Fibroblast of lung (primary cell): ENCODE measurements at places on chromosomes 13 and 19. TPM values are rescaled to one million over a fixed set of nuclear protein-coding genes. Genes with fewer than 3 reads are reported as not detected.

GRCh38 chr13:76864259-76864658 lies 21.9 kb downstream of the KCTD12 start:
- no peak for DNase-seq

- no peak for DNase-seq
Observed at GRCh38 chr19:10339380-10339960, at the start of gene ICAM3. Gene ICAM3, minus strand, starts transcription at chr19:10339624. Its CDS starts 10 bp downstream, at chr19:10339614.

Gene ZNF541
- polyA plus RNA-seq: 0.02 TPM in 1 of 2 replicates, not detected in the other

GRCh38 chr19:812049-812746 lies 9.6 kb downstream of the PLPPR3 start:
- no peak for DNase-seq

Gene CATSPERD
- polyA plus RNA-seq: not detected in 2 replicates

DNA sequence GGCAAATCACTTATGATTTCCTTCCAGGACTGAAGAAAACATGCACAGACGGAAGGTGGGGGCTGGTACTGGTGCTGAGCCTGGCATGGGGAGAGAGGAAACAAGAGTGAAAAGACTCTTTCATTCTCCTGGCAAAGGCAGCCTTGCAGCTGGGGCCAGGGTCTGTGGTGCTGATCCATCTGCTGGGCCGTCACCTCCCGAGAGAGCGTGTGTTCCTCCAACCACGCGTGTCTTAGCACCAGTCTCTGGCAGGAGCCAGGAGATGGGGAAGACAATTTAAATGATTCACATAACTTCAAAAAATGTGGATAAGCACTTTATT lies 23.9 kb upstream of the SPART start:
- no peak for DNase-seq

DNA sequence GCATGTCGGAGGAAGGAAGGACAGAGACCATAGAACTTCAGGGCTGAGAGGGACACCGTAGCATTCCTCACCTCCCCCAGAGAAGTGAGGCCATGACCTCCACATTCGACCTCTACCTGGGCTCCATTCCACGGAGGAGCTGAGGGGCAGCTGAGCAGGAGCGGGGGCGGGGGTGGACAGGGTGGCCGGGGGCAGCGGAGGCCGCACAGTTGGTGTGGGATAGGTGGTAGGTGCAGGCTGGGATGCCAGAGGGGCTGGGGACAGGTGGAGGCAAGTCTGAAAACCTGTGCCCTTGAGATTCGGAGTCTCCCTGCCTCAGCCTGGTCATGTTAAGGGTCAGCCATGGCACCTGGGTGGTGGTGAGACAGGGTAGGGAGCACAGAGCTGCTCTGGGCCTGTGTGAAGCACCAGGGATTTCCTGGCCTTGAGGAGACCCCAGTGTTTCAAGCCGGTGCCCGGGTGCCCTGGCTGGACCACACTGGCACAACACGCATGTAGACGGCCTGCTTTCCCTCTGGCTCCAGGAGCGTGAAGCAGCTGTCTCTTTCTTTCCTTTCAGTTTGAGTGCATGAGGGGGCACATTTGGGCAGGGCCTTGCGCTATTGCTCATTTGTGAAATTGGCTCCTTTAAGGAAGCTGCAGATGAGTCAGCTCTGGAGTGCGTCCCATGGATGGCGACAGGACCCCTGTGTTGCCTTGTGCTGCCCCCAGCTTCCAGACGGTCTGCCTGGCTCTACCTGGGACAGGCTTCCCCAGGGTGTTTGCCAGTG lies 51.8 kb downstream of the TSSK6 start:
- peak; percentile 82 for DNase-seq

Gene GJB2
- 0.09 and 0.27 TPM in 2 replicates for polyA plus RNA-seq

- DNase-seq: peak; percentile 13
Observed at GRCh38 chr19:51354742-51355148, 11.4 kb downstream of the ETFB start.

- DNase-seq: no peak
Observed at GRCh38 chr13:47929156-47929555, 71.9 kb downstream of the SUCLA2 start.

DNA sequence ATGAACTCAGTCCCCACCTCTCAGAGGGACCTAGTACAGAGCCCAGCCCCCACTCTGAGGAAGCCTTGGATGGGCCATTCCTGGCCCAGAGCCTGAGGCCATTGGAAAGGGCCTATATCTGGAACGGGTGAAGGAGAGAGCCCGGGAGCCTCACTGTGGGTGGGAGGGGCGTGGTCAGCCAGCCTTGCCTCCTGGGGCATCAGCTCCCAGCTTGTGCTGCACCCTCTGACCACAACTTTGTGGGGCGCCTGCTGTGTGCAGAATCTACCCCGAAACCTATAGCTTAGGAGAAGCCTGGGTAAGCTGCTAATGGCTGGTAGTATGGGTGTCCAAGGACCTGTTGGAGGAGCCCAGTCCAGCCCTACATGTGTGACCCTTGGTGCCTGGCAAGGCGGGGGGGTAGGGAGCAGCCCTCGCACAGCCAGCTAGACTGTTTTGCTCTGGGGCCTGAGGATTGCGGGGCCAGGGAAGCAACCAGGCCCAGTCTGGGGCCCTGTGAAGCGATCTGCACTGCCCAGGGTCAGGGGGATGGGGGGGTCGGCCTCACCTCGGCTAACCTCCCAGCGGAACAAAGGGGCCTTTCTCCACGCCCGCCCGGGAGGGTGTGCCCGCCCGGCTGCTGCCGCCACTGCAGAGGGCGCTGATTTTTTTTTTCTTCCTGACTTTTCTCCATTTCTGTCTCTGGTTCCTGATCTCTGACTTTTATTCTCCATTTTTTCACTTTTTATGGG lies 42.3 kb downstream of the LYL1 start:
- DNase-seq: peak; percentile 43

DNA sequence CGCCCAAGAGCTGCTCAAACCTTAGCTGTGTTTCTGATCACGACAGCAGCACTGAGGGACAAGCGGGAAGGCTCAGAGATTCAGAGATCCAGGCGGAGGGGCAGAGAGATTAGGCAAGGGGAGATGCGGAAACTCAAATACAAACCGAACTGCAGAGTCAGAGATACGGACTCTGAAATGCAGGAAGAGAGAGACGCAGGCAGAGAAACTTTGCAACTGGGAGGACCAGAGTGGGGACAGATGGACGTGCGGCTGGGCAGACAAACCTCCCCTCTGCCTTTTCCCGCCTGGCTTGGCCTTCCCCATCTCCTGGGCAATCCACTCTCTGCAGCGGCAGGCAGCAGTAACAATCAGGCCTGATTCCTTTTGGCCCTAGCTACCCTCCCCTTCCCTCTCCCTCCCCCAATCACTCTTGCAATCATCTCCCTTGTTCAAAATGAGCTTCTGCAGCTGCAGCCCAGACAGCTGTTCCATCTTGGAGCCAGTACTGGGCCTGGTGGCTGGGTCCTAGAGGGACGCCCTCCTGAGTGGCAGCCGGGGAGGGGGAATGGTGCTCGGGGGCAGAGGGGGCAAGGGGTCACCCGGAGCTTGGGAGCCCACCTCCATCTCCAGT lies 29.7 kb downstream of the OLFM2 start:
- no peak for DNase-seq

- DNase-seq: no peak
Observed at GRCh38 chr13:76472916-76473315, 413.3 kb downstream of the KCTD12 start.

DNA sequence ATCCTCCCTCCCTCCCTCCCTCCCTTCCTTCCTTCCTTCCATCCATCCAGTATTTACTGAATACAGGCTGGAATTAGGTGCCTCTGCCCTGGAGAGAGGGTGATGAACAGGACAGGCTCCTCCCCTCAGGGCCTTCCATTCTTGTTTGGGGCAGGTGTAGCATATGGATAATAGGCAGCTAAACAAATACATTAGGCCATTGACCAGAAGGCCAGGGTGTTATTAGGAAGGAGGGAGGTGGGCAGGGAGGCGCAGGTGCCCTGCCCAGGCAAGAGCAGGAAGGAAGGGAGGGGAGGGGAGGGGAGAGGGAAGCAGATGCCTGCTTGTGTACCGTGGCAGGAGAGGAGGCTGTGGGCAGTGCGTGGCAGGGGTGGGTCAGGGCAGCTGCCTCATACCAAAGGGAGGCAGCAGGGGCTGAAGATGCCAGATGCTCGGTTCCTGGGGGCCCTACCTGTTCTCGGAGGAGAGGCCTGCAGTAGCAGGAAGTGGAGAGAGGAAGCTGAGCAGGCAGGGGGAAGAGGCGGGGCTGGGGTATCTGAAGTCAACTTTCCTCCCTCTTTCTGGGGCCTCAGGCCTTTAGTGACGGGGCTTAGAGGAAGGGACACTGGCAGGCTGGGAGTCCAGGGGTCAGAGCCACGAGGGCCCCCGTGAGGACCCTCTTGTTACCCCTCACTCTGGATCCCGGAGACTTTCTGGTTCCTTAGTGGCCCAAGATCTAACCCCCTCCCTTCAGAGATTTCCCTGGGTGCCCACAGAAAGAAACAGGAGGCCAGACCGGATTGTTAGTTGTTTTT lies at the start of gene RINL:
Gene RINL (minus strand): TSS at position 495 of the 794 bp plus-strand sequence. CDS start 1,533 bp downstream, outside the sequence.
- no peak for DNase-seq

GRCh38 chr13:95898256-95898655 lies 154.9 kb downstream of the UGGT2 start:
- DNase-seq: peak; percentile 38

Gene CA11
- 1.5 and 1.7 TPM in 2 replicates for polyA plus RNA-seq

DNA sequence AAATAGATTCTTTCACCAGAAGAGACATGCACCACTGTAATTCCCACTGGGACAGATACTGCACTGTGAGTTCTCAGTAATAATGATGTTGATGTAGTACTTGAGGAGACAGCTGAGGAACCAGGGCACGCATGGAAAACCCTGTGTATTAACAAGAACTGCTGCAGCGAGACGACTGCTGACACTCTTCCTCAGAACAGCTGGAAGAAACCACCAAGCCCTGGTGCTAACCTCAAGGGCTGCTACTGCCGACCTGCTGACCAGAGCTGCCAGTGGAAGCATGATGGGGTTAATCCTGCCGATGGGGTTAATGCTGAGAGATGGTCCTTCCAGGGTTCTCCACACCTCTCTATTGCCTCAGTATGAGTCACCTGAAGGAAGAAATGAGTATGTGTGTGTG lies 45.6 kb downstream of the EDNRB start:
- no peak for DNase-seq

Gene SIGLEC12
- not detected in 2 replicates for polyA plus RNA-seq

DNA sequence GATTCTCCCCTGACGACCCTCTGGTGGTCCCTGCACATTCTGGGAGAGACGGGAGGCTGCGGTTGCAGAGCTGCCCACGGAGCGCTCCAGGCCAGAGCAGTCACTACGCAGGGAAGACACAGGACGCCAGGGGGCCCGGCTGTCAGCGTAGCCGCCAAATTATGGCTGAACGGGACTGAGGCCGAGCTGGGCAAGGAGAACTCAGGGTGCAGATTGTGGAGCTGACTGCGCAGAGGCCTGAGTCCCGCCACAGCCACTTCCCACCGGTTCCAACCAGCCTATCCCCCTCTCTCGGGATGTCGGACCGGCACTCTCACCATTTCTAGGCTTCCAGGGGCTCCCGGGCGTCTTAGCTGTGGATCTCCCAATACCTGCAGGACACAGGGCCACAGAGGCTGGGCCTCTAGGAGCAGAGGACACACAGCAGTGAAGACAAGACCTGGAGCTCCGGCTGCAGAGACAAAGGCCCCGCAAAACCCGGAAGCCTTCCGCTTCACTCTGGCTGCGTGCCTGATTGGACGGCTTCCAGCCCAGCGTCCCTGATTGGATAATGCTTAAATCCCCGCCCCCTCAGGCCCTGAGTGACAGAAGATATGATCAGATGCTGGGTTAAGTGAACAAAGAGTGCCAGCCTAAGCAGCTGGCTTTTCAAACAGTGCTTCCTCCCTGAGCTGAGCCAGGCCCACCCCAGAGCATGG lies at the start of gene ZNF737:
Gene ZNF737 (minus strand): TSS at position 461 of the 698 bp plus-strand sequence. CDS start 141 bp downstream, at position 320.
- DNase-seq: peak; percentile 93

GRCh38 chr19:19217099-19217498 lies 5.3 kb downstream of the NCAN start:
- peak; percentile 20 for DNase-seq

Gene KASH5
- not detected in 2 replicates for polyA plus RNA-seq

DNA sequence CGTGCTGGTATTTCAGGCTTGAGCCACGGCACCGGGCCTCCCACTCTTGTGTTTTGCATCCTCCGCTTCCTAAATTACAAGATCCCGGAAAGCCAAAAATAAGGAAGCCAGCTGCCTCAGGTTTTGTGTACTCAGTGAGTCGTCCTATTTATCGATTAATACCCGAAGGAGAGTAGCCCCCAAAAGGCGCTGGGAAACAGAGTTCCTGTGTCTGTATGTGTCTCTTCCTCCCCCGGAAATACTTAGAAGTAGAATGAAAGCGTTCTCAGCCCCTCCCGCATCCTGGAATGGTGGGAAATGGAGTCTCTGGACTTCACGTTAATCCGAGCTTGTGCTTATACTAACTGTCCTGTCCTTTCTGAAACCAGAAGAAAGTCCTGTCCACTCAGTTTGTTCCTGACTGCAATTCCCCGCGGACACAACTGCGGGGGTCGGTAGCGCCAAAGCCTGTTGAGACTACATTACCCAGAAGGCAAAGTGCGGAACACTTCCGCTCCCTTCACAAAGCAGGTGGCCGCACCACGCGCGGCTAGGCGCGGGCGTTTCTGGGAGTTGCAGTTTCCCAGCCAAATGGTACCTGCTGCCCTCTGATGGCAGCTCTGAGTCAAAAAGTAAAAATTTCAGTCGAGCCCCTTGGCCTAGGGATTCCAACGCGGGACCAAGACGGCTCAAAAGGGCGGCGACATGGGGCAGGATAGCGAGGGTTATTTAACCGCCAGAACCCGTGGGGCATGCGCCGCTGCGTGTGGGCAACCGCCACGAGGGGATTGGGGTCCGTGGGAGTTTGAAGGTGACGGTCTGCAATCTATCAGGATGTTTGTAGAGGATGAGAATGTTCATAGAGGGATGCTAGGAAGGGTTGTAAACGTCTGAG lies 2.2 kb upstream of the GSK3A start:
- peak; percentile 92 for DNase-seq

DNA sequence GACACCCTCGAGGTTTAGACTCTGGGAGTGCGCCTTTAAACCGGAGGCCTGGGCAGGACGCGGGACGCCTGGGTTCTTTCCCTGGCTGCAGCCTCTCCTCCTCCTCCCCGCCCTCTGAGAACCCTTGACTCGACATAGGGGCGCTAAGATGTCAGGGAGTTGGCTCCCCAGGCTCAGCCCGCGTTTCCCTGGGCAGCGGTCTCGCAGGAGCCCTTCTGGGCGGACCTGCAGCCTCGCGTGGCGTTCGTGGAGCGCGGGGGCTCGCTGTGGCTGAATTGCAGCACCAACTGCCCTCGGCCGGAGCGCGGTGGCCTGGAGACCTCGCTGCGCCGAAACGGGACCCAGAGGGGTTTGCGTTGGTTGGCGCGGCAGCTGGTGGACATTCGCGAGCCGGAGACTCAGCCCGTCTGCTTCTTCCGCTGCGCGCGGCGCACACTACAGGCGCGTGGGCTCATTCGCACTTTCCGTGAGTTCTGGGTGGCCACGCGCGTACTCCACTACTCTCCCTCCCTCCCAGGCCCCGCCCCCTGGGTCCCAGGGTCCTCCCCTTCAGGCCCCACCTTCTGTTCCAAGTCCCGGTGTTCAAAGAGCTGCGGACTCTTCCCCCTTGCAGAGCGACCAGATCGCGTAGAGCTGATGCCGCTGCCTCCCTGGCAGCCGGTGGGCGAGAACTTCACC lies 1.3 kb downstream of the ICAM5 start:
- DNase-seq: no peak
